ENCODE measurements at places on chromosomes 1 and 21.

DNA sequence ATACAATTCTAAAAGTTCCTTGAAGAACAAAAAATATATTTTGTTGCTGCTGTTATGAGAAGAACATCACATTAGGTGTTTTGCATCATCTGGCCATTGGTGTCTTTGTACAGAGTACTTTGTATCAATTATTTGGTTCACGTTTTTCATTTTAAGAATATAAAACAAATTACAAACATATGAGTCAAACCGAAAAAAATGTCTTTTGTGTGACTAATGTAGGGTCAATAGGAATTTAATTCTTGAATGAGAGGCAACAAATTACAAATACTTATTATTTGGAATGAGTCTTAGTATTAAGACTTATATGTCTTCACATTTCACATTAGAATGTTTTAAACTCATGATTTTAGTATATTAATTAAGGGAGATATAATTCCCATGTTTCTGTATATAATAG, 54.8 kb downstream of the NR5A2 start:
- DNase-seq, result no peak

GRCh38 chr21:38490411-38491020, 7.8 kb downstream of the ERG start:
- no peak for DNase-seq

DNA sequence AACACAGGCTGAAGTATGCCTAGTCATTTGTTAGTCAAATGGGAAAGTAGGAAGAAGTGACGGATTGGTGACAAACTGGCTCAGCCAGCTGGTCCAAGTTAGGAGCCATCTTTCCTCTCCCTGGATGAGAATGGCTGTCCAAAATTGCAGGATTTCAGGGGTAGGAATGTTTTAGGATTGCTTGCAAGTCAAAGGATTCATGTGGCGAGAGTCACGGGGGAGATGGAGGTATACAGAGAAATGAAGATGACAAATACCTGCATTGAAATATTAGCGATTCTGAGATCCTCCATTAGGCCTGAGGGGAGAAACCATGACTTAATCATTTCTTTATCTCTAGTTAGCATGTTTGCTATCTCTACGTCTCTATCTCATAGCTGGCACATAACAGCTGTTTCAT, 41.8 kb upstream of the PIGC start:
- DNase-seq, result no peak

- no peak for DNase-seq
Observed at GRCh38 chr1:95304803-95305202, 70.8 kb downstream of the RWDD3 start.

GRCh38 chr1:27430903-27431600, 38.6 kb downstream of the GPR3 start:
- no peak for DNase-seq

DNA sequence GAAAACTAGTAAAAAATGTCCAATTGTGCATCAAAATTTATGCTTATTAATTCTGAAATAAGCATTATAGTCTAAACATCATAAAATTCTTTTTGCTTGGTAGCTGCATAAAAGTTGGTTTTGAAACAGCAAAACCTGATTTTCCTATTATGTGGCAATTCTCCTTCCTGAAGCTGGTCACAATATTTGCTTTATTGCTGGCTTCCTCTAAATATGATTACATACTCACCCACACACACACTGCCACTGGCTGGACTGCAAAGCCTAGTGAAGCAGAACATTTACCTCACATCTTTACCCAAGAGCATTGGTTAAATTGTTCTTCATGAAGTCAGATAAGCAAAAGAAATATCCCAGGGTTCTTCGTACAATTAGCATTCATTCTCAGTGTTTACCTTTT, 103.0 kb downstream of the NR5A2 start:
- no peak for DNase-seq

All from stimulated activated CD8-positive, alpha-beta memory T cell treated with anti-CD3 and anti-CD28 coated beads, Interleukin-4, amount 100 ng/mL, for 48 hours (primary cell).